ENCODE measurements at places on chromosomes 12 and 14.

DNA sequence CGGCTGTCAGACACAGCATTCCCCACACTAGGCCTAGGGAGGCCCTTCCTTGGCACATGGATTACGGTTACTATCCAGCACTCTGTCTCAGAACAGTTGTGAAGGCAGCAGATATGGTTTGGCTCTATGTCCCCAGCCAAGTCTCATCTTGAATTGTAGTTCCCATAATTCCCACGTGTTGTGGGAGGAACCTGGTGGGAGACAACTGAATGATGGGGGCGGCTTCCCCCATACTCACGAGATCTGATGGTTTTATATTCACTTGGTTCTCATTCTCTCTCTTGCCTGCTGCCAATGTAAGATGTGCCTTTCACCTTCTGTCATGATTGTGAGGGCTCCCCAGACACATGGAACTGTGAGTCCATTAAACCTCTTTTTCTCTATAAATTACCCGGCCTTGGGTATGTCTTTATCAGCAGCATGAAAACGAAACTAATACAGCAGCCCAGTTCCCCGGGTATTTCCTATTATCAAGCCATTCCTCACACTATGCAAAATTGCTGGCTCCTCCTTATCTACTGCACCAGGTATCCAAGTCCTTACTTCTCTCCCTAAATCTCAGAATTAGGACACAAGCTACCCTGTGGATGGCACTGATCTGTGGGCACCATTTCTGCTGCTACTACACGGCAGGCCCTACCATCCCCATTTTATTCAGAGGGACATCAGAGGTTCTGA, 33.3 kb downstream of the NT5DC3 start:
- DNase-seq = no peak

GRCh38 chr12:5561057-5561456, 129.1 kb downstream of the NTF3 start:
- no peak for DNase-seq

DNA sequence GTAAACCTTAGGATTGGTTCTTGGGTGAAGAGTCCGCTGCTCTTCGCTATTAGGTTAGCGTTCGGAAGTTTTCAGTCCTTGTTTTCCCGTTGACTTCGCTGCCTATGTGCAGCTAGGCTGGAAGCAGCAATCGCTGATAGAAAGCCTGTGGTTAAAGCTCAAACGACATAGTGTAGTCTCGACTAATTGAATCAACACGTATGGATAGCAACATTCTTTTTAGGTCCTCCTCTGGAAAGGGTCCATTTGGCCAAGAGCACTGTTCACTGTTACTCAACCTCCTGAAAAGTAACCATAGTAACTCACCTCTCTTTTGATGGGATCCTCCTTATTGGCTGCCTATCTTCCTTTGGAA, 355.5 kb downstream of the SNAPC1 start:
- no peak for DNase-seq

DNA sequence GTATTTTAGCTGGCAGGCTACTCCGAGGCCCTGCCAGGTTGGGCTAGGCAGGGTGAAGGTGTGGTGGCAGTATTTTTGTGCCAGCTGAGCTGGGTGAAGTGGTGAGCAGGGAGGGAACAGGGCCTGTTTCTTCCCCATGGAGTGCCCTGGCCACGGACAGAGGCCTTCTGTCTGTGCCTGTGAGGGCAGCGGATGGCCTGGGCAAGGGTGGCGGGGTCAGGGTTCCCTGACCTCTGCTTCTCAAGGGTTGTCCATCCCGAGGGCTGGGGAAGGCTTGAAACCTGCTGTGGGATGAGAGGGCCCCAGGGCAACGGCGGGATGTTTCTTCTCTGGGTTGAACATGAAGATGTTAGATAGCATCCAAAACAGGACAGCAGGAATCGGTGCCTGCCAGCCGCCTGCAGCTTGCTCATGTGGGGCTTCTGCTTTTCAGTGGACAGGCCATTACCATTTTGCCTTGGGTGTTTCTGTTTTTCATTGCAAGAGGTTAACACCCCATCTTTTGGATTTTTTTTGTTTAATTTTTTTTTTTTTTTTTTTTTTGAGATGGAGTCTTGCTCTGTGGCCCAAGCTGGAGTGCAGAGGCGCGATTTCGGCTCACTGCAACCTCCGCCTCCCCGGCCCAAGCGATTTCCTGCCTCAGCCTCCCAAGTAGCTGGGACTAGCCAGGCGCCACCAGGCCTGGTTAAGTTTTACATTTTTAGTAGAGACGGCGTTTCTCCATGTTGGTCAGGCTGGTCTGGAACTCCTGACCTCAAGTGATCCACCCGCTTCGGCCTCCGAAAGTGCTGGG, 3.3 kb downstream of the MTA1 start:
- DNase-seq = no peak

GRCh38 chr12:42360747-42361403, 34.9 kb downstream of the PPHLN1 start:
- no peak for DNase-seq

DNA sequence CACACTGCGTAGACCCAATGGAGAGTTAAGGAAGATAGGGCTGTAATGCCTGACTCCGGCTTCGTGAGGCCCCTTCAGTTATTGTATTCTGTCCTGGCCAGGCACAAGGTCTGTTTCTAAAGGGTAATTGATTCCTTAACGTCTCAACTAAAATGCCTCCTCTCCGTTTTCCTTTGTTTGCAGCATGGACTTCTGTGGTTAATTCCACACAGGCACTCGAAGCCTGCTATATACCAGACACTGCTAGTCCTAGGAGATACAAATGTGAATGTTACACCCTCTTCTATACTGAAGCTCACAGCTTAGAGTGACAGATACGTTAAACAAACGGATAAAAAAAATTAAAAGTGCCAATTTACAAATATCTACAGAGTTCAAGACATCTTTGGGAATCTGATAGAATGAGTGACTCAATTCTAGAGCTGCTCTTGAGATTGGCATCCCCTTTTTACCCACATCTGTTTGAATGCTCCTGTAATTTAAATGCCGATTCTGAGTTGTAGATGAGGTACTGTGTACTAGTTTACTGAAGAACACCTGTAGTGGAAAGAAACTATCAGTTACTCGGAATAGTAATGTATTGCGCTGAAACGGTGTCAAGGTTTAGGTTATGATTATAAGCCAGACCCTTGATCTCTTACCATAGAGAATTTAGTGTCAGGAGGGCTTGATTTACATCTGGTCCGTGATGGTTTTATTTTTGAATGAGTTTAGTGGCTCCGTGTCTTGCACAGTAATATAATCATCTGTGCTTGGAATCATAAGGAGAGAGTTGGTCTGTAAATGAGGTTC, 784 bp downstream of the PSMA6 start:
- no peak for DNase-seq

- DNase-seq = no peak
These were observed 77.1 kb downstream of the PRKAB1 start for GRCh38 chr12:119744900-119745606.

GRCh38 chr12:76031081-76031413, 529 bp downstream of the PHLDA1 start:
- DNase-seq = no peak

DNA sequence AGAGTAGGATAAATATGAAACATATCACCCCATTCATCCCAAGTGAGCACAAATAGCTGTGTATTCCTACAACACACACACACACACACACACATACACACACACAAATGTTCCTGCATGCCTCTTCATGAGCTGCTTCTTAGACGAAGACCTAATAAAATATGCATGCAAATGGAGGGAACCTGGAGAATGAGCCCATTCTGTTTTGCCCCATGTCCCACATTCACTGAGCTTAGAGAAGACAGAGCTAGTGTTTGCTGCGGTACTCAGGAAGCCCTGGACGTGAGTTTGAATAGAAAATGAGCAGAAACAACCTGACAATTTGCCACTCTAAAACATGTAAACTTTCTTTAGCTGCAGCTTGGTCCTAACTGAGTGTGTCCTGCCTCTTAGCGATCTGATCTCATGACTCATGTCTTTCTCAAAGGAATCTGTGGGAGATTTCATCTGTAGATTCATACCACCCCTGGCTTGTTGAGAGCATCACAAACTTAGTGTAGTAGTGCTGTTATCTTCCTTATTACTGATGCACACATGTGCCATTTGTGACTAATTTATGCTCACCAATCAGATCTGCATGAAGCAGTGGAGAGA, 86.8 kb downstream of the ITPR2 start:
- DNase-seq = no peak

- DNase-seq = peak; percentile 11
These were observed 15.0 kb downstream of the MDM1 start for GRCh38 chr12:68317047-68317667.

GRCh38 chr12:92147491-92147890, 1.8 kb upstream of the BTG1 start:
- DNase-seq = no peak

- DNase-seq = no peak
These were observed 972 bp upstream of the DDX47 start for GRCh38 chr12:12812174-12812573.

GRCh38 chr14:69439521-69440270, 41.2 kb downstream of the SLC39A9 start:
- no peak for DNase-seq

GRCh38 chr14:24576182-24576581, at the start of gene CTSG:
CTSG (minus strand) TSS chr14:24576250; CDS start chr14:24576223, 27 bp downstream.
- DNase-seq = no peak

GRCh38 chr12:40382217-40382616, 157.4 kb downstream of the LRRK2 start:
- DNase-seq = no peak

GRCh38 chr12:121793440-121793837, at the start of gene RHOF:
RHOF (minus strand) TSS chr12:121793688; CDS start chr12:121793633, 55 bp downstream.
- DNase-seq = peak; percentile 60

- DNase-seq = no peak
These were observed 15.3 kb downstream of the KRT2 start for GRCh38 chr12:52636592-52637258.

DNA sequence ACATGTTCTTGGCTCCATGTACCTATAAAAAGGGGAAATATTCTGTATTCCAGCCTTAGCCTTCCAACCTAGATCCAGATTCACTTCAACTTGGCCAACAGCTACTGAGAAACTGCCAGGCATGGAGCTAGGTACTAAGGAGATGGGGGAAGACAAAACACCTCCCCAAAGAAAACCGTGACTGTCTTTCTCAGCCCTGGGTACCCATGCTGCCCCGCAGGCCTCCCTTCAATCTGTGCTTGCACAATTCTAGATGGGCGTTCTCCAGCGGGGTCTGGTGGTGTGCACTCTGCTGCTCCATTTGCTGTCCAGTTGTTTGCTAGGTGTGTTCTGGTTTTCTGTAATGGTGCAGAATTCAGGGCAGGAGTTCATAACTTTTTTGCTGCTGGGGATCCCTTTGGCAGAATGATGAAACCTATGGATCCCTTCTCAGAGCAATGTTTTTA, 817 bp upstream of the KRT4 start:
- no peak for DNase-seq

- no peak for DNase-seq
These were observed 79.1 kb downstream of the TMEM117 start for GRCh38 chr12:43914923-43915468.

DNA sequence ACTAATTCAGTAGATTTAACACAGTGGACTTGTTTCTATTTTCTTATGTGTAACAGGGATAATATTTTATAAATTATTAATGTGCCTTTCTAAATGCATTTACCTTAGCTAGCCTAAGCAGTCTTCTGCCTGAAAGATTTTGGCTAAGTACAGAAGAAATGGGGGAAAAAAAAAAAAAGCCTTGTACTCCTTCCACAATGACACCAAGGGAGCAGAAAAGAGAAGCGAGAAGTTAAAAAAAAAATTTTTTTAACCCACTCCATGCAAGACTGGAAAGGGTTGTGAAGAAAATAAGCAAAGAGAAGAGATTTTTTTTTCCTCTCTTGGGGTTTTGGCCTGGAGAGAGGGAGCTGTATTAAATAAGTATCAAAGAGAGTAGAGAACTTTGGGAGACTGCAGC, 28.7 kb downstream of the NELL2 start:
- no peak for DNase-seq

GRCh38 chr14:99270458-99271220, 1.4 kb downstream of the BCL11B start:
- DNase-seq = no peak

DNA sequence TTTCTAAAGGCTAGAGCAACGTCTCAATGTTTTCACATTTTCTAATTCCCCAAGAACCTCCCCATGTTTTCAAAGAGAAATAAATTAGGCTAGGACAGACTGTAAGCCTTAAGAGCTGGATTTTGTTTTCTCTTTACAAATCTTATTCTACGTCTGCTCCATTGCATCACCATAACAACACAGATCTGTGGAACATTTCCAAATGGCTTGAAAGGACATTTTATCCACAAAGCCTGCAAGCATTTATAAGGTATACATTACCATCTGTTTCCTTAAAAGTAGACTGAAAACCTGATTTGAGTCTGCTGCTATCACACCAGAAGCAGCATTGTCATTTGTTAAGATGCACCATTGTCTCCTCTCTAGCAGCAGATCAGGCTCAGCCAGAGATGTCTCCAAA, 115.3 kb upstream of the PLEKHA5 start:
- no peak for DNase-seq

- DNase-seq = no peak
These were observed 107.3 kb upstream of the RTL1 start for GRCh38 chr14:101010835-101011234.

- no peak for DNase-seq
These were observed 429 bp upstream of the PLEKHA5 start for GRCh38 chr12:19129122-19129485.

DNA sequence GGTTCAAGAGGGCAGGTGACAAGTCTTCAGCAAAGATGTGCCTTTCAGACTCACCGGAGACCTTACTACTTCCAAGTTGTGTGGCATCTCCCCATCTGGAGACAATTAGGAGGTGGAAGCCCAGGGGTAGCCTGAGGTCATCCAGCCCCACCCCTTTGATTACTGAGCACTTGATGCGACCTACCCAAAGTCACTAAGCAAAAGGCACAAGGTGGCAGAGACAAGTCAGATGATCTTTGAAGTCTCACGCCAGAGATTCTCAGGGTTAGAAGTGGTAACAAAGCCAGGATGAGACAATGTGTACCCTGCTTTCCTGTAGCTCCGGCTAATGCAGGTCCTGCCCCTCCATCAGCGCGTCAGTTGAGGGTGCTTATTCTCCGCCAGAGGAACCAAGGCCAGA, 1.4 kb upstream of the FOXN3 start:
- DNase-seq = no peak

DNA sequence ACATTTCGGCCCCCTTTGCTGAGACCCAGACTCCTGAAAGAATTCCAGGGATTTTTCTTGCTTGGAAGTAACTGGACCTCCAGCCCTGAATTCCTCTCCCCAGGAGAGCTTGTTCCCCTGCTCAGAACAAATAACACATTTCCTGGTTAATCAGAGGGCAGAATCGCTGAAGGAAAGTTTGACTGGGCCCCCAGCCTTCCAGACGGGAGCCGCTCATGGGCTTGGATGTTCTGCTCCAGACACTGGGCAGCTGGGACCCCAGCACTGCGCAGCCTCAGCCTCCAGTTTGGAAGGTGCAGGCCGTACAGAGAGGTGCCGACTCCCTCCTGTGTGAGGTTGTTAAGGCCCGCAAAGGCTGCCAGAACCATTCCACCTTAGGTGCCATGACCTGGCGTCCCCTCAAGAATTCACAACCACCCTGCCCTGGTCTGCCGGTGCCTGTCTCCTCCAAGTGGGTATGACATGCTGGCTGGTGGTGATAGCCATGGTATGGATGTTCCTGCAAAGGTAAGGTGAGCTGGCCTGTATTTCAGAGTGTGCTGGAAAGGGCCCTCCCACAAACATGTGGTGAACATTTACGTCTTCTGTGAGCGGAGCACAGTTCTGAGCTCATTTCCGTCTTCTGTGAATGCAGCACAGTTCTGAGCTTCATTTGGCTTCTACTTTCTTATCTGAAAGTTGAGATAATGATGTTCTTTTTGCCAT, 5.1 kb upstream of the LTBP2 start:
- DNase-seq = no peak
